ENCODE measurements at places on chromosomes 7 and 10.

- DNase-seq: no peak
Measured at GRCh38 chr7:89232-90019, 102.9 kb upstream of the FAM20C start.

DNA sequence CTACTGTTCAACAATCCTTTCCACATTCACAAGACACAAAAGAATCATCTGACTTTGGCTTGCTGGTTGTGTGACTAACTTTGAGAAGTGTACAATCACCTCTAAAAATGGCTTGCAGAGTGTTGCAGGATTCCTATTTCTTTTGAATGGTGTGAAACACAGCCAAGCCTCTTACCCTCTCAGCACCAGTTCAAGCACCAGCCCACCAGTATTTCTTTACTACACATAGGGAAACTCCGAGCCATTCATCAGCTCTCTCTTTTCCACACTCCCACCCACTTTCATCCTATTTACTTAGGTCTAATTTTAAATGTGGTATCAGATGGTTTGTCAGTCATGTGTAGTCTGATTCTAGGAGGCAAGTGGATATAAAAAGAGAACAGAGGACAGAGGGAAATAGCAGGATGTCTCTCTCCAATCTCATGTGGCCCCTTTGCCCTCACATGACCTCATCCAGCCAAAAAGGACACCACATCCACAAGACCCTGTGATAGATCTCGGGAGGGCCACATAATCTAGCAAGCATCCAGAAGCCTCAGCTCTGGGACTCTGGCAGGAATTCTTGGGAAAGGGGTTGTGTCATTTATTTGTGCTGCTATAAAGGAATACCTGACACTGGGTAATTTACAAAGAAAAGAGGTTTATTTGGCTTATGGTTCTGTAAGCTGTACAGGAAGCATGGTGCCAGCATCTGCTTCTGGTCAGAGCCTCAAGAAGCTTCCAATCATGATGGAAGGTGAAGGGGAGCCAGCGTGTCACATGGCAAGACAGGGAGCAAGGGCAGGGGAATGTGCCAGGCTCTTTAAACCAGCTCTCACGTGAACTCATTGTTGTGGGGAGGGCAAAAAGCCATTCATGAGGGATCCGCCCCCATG lies 66.8 kb upstream of the NEBL start:
- no peak for DNase-seq

DNA sequence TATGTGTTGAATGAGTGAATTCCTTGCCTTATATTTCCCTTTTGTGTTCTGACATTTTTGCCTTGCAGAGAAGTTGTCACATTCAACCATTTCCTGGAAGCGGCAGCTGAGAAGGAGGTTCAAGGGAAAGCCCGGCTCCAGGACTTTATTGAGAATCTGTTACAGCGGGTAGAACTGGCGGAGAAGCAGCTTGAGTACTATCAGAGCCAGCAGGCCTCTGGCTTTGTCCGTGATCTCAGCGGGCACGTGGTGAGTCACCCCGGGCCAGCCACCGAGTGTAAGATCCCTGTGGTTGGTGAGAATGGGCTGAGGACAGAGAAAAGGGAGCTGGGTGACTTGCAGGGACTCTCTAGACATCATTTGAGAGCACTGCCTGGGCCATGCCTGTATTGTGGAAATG lies 14.2 kb downstream of the ZNF365 start:
- no peak for DNase-seq

DNA sequence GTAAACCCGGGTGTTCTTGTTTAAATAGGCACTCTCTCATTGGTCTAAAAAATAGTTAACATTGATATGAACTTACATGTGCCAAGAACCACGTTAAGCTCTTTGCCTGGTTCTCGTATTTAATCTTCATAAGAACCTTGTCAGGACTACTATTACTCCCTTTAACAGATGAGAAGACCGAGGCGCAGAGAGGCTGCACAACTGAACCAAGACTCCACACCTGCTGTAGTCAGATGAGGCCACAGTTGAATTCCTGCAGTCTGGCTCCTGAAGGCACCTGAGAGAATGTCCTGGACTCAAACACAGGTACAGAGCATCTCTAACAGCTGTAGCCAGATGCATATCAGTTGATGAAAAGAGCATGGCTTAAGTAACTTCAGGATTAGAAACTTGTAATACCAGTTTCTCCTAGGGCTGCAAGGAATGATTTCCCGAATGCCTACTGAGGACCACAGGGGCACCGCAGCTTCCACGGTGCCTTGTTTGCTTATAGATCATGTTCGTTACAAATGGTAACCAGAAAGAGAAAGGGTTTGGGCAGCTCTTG lies 9.5 kb downstream of the DDC start:
- DNase-seq: no peak

- DNase-seq: no peak
Measured at GRCh38 chr10:71076473-71077142, 135.8 kb upstream of the UNC5B start.

GRCh38 chr7:100818366-100818765 lies 9.0 kb downstream of the EPHB4 start:
- DNase-seq: no peak

DNA sequence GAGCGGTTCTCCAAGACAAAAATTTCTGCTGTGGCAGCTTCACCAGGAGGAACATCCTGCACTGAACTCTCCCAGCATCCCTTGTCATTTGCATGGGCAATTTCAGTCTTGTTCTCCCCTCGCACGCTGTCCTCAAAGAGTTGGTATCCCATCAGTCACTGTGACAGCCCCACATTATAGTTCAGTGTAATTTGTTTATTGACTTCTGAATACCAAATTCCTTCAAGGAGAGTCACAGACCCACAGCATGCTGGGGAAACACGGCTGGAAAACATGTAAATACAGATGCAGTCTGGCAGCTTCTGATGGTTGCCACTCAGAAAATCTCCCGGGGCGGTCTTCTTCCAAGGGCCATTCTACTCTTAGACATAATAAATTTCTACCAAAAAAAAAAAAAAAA lies 151.0 kb upstream of the NEBL start:
- DNase-seq: no peak

GRCh38 chr10:124288486-124288885 lies 130.2 kb downstream of the OAT start:
- no peak for DNase-seq

- DNase-seq: no peak
Measured at GRCh38 chr7:51016546-51016945, 233.8 kb upstream of the GRB10 start.

DNA sequence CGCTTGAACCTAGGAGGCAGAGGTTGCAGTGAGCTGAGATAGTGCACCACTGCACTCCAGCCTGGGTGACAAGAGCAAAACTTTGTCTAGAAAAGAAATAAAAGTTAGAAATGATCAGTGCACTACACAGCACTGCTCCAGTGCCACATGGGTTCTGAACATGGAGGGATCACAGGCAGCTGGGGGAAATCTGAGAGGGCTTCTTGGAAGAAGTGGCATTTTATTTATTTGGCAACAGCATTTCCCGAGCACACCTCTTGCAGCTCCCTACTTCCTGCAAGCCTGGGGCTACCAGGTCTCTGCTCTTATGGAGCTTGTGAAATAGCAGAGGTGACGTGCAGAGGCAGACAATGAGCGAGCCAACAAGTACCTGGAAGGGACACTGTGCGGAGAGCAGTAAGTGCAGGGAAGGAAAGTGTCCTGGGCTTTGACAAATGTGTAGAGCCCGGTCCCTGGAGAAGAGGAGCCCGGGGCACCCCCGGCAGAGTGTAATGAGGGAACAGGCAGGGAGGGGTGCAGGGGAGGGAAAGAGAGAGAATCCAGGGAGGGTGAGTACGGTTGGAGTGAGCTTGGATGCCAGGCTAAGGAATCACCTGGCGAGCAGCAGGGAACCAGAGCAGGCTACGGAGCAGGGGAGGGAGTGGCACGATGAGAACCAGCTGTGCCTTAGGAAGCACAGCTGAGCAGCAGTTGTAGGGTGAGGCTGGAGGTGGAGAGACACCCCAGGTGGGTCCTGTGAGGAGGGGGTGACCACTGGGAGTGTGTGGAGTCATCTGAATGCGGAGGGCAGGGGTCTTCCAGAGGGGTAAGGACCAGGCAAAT lies 104.6 kb upstream of the CTBP2 start:
- no peak for DNase-seq

DNA sequence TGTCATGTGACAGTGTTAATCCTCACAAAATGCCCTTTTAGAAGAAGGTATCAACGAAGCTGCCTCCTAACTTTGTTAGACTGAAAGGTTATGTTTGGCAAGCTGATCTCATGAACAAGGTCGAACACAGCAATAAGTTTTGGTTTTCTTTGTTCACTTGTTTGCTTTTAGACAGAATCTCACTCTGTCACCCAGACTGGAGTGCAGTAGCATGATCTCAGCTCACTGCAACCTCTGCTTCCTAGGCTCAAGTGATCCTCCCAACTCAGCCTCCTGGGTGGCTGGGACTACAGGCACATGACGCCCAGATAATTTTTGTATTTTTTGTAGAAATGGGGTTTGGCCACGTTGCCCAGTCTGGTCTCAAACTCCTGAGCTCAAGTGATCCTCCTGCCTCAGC lies 1.1 kb downstream of the STRA8 start:
- DNase-seq: no peak

DNA sequence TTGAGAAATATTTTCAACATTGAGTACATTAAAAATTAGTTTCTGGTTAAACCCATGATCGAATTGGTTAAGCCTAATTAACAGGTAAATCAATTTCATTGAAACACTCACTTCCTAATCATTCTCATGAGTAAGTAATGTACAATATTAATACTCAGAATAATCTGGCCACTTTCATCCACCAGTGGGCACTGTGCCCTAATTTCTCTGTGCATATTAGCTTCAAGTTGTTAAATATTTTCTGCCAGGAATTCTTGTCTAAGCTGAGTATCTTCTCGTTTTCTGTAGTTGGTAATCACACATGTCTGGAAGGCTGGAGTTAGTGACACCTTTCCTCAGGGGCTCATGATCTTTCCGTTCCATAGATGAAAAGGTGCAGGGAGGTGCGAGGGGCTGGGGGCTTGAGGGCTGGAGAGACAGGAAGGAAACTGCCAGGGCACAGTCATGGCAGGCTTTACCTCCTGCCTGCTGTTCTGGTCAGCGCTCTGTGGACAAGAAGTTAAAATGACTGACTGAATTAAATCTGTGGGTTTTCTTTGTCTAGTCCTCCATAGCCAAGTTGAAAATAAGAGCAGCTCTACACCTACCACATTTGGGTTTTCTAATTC lies 71.9 kb downstream of the WIPF3 start:
- DNase-seq: no peak

DNA sequence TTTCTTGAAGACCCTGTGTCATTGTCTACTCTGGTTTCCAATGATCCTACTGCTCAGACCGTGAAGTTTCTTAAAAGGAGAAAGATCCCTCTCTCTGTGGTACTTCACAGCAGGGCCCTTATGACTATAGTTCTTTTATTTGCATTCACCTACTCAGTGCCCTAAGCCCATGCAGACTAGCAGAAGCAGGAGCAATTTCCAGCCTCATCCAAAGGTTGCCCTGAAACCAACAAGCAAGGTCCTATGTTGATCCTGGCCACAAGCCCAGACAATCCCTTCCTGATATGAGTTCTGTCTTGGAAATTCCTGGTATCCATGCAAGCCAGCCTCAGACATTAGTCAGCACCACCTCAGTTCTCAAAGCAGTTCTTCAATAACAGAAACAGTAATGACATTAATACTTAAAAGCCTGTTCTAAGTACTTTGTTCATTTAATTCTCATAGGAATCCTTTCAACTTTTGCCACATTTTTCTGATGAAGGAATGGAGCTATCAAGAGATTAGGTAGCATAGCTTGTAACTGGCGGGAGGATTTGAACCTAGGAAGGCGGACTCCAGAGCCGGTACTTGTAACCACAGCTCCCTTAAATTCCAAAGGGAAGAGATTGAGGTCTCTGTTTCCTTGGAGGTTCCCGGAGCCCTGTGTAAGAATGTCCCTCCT lies 58.1 kb upstream of the ST8SIA6 start:
- DNase-seq: no peak

DNA sequence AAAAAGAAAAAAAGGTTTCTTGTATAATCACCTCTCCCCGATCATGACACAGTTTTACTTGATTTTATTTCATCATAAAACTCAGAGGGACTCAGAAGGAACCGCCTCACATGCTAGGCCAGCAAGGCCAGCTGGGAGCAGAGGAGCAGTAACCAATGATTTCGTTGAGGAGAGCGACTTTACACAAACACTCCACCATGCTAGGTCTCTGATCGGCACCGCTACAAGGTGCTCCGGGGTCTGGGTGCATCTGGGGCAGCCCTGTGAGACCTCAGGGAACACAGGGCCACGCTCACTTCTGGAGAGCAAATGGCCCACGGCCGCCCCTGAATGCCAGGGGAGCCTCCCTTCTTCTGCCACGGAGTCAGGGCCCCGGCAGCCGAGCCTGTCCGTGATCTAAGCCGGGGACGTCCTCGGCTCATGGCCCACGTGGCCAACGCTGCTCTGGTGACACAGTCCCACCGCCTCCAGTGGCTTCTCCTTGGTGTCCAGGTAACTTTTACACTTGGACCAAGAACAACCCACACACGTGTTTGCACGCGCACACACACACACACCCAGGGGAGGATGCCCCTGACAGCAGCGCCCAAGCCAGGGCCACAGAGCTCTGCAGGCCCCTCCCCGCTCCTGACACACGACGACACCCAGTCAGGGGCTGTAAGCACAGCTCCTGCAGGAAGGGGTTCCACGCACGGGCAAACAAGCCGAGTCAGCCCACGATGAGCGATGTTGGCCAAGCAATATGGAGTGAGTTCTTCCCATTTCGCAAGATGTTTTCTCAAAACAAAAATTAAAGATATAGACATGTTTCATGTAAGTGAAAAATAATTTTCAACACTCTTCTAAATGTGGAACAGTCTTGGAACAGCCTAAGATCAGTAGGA lies 332.3 kb downstream of the DNAJB6 start:
- no peak for DNase-seq

DNA sequence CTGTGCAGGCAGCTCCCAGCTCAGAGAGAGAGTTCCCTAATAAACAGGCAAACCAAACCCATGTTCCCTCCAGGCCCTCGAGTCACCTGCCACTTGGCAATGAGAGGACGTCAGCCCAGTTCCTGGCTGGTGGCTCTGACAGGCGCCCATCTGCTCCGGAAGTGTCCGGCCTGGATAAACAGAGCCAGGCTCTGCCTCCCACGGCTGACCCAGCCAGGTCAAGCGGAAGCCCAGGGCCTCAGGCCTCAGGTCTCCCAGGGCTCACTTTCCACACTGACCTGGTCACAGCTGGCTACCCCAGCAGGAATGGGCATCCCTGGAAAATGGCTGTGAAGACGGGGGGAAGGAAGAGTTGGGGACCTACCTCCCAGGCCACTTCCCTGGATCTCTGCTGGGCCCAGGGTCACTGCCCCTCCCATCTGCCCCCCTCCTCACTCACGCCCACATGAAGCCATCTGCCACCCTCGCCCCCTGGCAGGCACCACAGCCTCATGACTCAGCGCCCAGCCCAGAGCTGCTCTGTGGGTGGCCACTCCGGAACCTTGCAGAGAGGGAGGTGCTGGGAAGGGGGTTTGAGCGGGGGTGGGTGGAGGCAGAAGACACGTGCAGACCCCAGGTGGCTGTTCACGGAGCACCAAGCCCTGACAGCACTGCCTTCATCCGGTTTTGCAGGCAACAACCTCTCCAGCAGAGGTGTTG lies 37.4 kb upstream of the DUSP5 start:
- peak; percentile 24 for DNase-seq

- DNase-seq: no peak
Measured at GRCh38 chr7:69645683-69646082, 47.4 kb downstream of the AUTS2 start.

GRCh38 chr7:73852500-73852899 lies 8.5 kb upstream of the TMEM270 start:
- DNase-seq: no peak

Measured in stimulated activated CD4-positive, alpha-beta T cell treated with anti-CD3 and anti-CD28 coated beads, Interleukin-1b, Interleukin-23, amount 100 ng/mL, for 48 hours (primary cell).